ENCODE measurements at places on chromosomes 3 and 15.

DNA sequence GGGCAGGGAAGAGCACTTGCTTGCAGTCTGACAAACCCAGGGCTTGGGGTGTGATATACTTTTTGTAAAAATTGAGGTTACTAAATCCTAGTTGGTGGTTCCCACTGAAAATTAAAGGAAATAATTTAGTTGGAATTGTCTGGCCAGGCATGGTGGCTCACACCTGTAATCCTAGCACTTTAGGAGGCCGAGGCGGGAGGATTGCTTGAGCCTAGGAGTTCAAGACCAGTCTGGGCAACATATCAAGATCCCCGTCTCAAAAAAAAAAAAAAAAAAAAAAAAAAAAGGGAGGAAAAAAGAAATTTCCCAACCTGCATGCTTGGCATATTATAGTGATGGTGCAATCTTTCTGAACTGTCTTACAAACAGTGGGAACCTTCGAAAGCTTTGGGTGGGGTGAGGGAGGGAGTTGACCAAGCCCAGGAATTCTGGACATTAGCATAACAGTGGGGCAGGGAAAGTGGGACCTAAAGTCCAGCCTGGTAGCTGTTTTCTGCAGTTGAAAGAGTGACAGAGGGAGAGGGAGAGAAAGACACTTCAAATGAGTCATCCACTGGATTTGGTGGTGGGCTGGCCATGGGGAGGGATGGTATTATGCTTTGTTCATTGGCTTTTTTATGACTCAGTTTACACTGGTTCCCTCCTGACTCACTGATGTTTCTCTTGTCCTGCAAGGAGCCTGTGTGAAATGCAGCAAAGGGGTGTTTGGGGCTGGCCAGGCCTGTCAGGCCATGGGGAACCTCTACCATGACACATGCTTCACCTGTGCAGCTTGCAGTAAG lies 41.1 kb downstream of the LIMD1 start:
- peak; percentile 90 for DNase-seq

DNA sequence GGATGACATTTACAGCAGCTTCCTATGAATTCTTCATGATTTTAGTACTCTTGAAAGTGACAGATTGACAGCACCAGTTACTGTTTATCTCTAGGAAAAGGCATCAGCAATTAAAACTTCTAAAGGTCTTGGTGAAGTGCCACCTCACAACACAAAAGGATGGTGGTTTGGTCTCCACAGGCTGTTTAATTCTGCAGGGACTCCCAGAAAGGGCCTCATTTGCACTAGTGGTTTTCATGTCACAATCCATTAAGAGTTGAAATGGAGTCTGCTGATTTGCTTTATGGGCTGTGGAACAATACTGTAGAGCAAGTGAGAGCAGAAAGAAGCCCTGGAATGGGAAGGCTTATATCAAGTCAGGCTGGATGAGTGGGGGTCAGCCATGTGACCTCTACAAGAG lies 225.3 kb upstream of the KCNMB2 start:
- no peak for DNase-seq

DNA sequence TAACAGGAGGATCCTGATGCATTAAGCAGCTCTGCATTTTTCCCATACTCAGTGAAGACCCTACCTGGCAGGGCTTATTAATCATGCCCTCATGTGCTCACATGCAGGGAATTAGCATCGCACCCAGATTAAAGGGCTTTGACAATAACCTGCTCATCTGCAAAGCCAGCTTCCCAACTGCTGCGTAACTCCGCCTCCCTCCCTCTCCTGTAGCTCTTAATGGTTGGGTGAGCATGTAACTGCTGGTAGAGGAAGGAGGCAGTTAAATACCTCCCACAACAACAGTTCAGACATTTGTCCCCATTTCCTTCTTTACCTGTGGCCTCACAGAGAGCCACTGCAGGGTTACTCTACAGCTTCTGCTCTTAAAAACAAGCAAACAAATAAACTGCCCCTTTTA lies 203.6 kb upstream of the WNT5A start:
- peak; percentile 81 for DNase-seq

GRCh38 chr3:48962939-48963338 lies 27.1 kb upstream of the P4HTM start:
- peak; percentile 10 for DNase-seq

- no peak for DNase-seq
Measured at GRCh38 chr3:122929188-122930062, 98.1 kb downstream of the SEMA5B start.

Measured in islet precursor cell (in vitro differentiated cells).